ENCODE measurements at places on chromosomes 4 and X. TPM values are rescaled to one million over a fixed set of nuclear protein-coding genes. Genes with fewer than 3 reads are reported as not detected.

Gene XAGE1A
- not detected for polyA plus RNA-seq

Gene CSN1S1
- not detected for polyA plus RNA-seq

Gene PAGE5
- not detected for polyA plus RNA-seq

Gene ADH7
- not detected for polyA plus RNA-seq

Gene AMTN
- polyA plus RNA-seq = not detected

Gene CXCL1
- 1.2 TPM for polyA plus RNA-seq

Gene LNX1
- polyA plus RNA-seq = 4.9 TPM

Gene PHOX2B
- polyA plus RNA-seq = not detected

Gene SLC16A2
- polyA plus RNA-seq = 2.3 TPM

Gene SLIT2
- 0.22 TPM for polyA plus RNA-seq

Gene NEUROG2
- not detected for polyA plus RNA-seq

Gene EPHA5
- polyA plus RNA-seq = 0.01 TPM

Gene FAM133A
- polyA plus RNA-seq = not detected

Gene PORCN
- 8.7 TPM for polyA plus RNA-seq

Gene LRRC66
- 0.09 TPM for polyA plus RNA-seq

All from psoas muscle (tissue), 8 donors.